ENCODE measurements at places on chromosomes 13 and 19. TPM values are rescaled to one million over a fixed set of nuclear protein-coding genes. Genes with fewer than 3 reads are reported as not detected.

The KIR2DL1 gene
- not detected for total RNA-seq

The KLK3 gene
- not detected for total RNA-seq

DNA sequence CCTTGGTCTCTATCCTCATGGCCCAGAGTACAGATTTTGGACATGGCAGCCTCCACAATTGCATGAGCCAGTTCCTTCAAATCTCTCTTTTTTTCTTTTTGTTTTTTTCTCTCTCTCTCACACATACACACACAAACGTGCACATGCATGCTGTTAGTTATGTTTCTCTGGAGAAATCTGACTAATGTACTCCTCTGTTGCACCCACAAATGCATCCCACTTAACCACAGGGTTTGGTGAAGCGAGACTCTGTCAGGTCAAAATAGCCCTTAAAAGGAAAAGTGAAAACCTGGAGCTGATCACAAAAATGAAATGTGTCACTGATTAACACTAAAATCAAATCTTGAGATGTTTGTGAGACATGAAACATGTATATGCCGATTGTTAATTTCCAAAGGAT is 374.6 kb upstream of the ARGLU1 start:
- no peaks in the 10 kb centered on the region for H3K4me1 ChIP-seq
- no peak for DNase-seq
- H3K27me3 ChIP-seq = no peaks in the 10 kb centered on the region
- H3K4me3 ChIP-seq = no peak overlapping the region
- H3K27ac ChIP-seq = no peak overlapping the region
- H3K36me3 ChIP-seq = no peaks in the 10 kb centered on the region

The TUBA3C gene
- not detected for total RNA-seq

DNA sequence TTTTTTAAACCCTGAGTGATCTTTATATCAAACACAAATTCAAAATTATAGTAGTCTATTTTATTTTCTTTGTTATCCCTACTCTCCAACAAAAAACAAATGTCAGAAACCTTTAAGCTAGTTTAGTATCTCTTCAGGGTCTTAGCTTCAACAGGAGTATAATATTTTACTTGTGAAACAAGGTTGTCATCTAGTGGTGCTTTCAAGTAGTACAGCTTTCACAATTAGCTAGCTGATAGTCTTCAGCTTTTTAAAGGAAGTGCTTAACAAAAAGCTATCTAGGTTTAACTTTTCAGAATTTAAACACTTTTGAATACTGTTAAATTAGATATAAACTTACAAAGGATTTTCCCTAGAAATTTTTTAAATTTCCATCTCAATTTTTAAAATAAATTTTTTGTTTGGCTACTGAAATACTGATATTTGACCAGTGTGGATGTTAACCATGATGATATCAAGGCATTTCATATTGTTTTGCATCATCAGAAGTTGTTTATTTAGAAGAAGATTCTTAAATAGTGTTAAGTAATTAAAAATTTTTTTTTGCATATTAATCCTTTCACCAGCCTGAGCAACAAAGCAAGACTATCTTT is 34.2 kb downstream of the TDRD3 start:
- H3K27me3 ChIP-seq = no peaks in the 10 kb centered on the region
- no peak overlapping the region for H3K27ac ChIP-seq
- H3K4me1 ChIP-seq = no peaks in the 10 kb centered on the region
- H3K4me3 ChIP-seq = no peak overlapping the region

Measured in thyroid gland (tissue), 4 donors.